ENCODE measurements at places on chromosomes 16 and 17. TPM values are rescaled to one million over a fixed set of nuclear protein-coding genes. Genes with fewer than 3 reads are reported as not detected.

Gene HOXB1
- not detected for total RNA-seq

DNA sequence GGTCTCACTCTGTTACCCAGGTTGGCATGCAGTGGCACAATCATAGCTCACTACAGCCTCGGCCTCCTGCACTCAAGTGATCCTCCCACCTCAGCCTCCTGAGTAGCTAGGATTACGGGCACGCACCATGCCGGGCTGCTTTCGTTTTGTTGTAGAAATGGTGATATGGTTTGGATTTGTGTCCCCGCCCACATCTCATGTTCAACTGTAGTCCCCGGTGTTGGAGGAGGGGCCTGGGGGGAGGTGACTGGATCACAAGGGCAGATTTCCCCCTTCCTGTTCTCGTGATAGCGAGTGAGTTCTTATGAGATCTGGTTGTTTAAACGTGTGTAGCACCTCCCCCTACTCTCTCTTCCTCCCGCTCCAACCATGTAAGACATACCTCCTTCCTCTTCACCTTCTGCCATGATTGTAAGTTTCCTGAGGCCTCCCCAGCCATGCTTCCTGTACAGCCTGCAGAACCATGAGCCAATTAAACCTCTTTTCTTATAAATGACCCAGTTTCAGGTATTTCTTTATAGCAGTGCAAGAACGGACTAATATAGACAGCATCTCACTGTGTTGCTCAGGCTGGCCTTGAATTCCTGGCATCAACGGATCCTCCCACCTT, 6.0 kb downstream of the PDZD9 start:
- DNase-seq, result no peak

Gene SLC5A2
- not detected for total RNA-seq

Gene HEATR3
- total RNA-seq, result 10.3 TPM

DNA sequence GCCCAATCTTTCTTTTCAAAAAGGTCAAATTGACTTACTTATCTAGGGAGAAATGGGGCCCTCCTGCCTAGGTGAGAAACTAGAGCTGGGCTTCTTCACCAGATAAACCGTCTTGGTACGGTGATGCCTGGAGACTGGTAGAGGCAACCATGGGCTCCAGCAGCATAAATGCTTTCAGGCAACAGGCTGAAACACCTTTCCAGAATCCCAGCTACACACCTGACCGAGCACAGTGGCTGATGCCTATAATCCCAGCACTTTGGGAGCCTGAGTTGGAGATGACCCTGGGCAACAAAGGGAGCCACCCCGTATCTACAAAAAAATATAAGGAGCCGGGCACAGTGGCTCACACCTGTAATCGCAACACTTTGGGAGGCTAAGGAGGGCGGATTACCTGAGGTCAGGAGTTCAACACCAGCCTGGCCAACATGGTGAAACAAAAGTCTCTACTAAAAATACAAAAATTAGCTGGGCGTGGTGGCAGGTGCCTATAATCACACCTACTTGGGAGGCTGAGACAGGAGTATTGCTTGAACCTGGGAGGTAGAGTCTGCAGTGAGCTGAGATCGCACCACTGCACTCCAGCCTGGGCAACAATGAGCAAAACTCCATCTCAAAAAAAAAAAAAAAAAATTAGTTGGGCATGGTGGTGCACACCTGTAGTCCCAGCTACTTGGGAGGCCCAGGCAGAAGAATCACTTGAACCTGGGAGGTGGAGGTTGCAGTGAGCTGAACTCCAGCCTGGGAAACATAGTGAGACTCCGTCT, 8.0 kb downstream of the TRAF4 start:
- DNase-seq, result no peak

Measured in cardiac septum (tissue), 1 donor.